Stimulated activated CD4-positive, alpha-beta T cell treated with anti-CD3 and anti-CD28 coated beads, Interleukin-1b, Interleukin-23, amount 100 ng/mL, for 24 hours (primary cell): ENCODE measurements at places on chromosomes 12 and 14.

GRCh38 chr14:85595981-85596380 is 66.0 kb downstream of the FLRT2 start:
- DNase-seq: no peak

DNA sequence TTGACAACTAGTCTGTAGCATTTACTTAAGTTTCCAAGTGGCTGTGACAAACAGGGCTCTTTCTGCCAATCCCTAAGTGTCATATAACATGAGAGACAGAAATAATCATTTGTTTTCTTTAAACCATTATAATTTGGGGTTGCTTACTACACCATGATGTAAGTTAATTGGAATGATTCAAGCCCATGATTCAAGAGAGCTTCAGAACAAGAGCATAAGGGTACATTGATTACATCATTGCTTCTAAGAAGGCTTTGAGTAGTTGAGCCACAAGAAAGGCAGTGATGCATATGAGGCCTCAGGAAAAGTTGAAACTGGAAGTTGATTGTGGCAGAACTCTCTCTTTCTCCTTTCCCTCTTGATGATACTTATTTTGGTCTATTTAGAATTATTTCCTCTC is 444.0 kb downstream of the CCER1 start:
- DNase-seq: no peak

- DNase-seq: no peak
These were observed 30.3 kb upstream of the FOXN3 start for GRCh38 chr14:89447182-89447944.

DNA sequence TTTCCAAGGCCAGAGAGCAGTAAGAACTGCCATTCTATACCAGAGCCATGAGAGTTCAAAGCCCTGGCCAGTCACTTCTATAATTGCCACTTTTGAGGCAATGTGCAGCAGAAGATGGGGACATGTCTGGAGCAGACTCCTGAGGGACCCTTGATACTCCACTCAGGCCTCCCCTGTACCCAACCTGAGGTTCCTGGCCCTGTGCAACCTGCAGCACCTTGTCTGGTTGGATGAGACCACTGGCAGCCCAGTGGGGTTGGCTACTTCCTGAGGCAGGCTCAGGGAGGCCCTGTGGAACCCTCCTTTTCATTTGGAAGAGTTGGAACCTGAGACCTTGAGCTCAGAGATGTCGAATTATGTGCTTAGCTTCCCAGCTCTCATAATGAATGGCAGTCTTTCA is 54.4 kb downstream of the GALNT16 start:
- DNase-seq: no peak

DNA sequence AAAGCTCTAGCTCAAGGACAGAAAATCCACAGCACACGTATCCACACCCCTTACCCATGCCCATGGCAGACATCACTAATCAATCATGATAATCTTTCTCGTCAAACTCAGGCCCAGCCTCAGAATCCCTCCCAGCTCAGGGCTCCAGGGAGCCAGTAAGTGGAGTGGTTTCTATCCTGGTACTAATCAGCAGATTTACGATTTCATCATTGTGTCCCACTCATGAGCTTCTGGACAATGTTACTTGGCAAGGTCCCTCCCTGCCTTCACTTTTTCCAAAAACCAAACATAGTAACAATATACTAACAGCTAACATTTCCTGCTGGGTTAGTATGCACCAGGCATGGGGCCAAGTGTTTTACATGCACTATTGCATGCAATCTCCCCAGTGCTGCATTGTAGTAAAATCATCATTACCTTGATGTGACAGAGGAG is 45.8 kb upstream of the NCOR2 start:
- no peak for DNase-seq

DNA sequence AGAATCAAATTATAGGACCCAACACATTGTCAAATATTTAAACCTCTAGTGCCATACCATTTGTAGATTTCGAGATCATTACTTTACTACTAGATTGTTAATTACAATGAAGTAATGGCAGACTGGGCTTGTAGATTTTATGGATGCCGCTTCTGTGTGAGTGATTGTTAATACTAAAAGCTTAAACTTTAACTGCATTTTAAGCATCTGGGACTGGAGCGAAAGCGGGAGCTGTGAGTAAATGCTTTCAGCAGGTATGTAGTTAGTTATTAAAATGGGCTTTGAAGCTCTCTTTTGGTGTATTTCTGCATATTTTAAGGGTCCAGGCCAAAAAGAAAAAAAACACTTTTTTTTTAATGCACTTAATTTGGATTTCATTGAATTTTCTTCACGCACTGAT is 519.3 kb downstream of the MED13L start:
- no peak for DNase-seq

DNA sequence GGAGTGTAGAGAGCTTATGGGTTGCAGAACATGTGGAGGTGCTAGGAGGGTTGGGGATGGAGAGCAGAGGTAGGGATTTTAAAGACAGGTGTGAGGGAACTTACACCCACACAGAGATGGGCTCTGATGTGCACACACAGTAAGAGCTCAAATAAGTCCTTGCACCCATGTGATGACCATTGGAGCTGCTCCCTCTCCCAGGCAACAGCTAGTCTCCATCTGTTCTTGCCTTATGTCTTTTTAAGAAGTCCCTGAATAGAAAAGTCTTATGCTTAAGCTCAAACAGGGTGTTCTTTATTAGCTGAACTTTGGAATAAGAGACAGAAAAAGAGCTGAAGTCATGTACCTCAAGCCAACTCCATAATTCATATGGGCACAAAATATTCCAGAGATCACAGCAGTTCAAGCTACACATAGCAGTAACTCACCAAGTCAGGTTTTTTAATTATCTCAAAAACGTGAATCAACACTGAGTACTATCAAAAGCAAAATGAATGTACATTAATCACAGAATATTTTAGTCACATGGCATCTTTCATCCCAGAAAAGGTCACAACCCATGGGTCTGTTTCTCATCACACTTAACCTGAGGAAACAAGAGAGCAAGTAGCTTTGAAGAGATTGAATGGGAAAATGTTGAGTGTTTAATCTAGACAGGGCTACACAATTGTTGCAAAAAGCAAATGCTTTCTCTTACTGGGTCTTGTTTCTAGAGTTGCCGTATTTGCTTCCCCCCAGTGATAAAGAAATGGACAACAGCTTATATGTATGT is 1513.6 kb upstream of the SEL1L start:
- DNase-seq: no peak

- no peak for DNase-seq
These were observed 929.8 kb downstream of the DIO2 start for GRCh38 chr14:79281244-79282152.

DNA sequence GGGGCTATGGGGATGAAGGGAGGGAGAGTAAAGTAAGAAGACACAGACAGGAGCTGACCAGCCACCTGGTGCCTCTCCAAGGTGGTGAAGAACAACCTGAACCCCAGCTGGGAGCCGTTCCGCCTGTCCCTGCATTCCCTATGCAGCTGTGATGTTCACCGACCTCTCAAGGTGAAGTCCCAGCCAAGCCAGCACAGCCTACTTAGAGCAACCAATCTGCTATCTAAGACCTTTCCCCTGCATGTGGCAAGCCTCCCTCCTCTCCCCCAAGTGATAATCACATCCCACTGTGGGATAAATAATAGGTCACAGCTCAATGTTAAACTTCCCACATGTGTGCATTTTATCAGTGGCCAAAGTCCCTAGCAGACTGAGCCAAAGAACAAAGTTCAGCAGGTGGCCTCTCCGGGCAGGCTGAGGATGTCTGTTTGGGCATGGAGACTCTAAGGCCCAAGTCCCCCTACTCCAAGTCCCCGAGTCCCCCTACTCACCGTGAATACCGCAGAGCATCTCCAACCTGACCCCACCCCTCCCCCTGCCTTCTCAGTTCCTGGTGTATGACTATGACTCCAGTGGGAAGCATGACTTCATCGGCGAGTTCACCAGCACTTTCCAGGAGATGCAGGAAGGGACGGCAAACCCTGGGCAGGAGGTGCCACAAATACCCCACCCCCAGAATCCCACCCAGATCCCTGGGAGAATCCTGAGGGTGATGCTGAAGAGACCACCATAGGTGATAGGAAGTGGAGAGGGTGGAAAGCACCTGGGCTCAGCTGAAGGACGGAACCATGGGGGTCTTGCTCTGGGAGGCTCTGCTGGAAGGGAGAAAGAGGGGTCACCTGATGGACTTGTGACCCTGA is 3.5 kb downstream of the CPNE6 start:
- DNase-seq: no peak

DNA sequence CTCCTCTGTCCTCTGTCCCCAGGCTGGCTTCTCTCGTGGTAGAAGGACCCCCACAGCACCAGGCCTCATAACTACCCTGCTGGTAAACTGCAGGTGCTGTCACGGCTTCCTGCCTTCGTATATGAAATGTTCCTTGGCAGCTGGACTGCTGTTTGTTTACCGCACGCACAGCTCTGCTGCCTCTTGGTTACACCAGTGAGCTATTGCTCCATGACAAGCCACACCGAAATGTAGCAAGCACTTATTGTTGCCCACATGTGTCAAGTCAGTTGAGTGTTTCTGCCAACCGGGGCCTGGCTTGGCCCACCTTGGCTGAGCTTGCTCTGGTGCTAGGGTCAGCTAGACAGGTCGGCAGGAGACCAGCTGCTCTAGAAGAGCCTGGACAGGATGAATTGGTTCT is 21.7 kb upstream of the TCL1B start:
- DNase-seq: no peak

DNA sequence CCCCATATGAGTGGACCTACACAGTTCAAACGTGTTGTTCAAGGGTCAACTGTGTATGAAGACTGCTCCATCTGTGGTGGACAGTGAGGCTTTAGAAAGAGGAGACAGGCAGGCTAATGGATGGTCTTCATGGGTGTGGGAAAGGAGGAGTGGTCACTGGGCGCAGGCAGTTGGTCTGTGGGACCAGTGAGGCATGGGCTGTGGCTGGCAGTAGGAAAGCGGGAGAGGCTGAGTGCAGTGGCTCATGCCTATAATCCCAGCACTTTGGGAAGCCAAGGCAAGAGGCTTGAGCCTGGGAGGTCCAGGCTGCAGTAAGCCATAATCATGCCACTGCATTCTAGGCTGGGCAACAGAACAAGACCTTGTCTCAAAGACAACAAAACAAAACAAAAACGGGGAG is 2.0 kb upstream of the NR4A1 start:
- DNase-seq: no peak

GRCh38 chr14:34722723-34723545 is 8.5 kb upstream of the CFL2 start:
- no peak for DNase-seq

GRCh38 chr12:24788886-24789285 is 160.0 kb downstream of the BCAT1 start:
- DNase-seq: no peak

- DNase-seq: no peak
These were observed 435.0 kb upstream of the STXBP6 start for GRCh38 chr14:25484906-25485305.

GRCh38 chr14:32611752-32612151 is 282.7 kb downstream of the AKAP6 start:
- DNase-seq: no peak

GRCh38 chr14:105431256-105431655 is 11.6 kb downstream of the MTA1 start:
- no peak for DNase-seq

DNA sequence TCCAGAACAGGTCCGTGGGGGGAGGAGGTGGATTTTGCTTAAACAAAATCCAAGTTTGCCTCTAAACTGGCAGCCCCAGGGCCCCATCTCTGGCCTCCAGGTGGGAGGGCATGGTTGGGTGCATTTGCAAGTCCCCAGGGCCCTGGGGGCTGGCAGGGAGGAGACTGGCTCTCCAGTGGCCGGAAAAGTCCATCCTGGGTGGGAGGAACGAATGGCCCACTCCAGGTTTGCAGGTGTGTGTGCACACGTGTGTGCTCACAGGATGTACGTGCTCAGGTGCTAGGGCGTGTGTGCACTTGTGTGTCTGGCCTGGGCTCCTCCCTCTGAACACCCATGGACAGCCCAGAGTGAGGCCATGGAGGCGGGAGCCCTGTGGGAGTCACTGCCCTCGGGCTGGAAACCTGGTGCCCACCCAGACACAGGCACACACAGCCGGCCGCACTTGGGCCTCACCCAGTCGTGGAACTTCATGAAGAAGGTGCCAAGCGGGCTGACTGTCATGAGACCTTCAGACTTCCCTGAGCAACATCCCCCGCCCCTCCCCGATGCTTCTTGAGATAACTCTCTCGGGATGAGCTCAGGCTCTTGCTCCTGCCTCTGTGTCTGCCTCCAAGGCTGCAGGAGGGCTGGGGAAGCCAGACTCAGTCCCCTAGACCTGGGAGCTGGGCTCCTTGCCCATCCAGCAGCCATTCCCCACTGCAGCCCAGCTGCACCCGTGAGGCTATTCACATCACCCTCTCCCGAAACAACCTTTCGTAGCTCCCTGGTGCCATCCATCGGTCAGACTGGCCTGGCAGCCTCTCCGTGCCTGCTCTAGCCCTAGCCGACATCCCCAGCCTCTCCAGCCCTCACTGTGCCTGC is 9.4 kb downstream of the AHNAK2 start:
- DNase-seq: no peak

GRCh38 chr12:50043308-50043707 is 14.1 kb upstream of the ASIC1 start:
- DNase-seq: no peak
